ENCODE measurements at places on chromosomes 16 and 17.
A peak's percentile ranks its signal among the peaks of the same experiment; 100 is the strongest.

- DNase-seq, result no peak
These were observed 11.7 kb upstream of the SCNN1B start for GRCh38 chr16:23290189-23291062.

DNA sequence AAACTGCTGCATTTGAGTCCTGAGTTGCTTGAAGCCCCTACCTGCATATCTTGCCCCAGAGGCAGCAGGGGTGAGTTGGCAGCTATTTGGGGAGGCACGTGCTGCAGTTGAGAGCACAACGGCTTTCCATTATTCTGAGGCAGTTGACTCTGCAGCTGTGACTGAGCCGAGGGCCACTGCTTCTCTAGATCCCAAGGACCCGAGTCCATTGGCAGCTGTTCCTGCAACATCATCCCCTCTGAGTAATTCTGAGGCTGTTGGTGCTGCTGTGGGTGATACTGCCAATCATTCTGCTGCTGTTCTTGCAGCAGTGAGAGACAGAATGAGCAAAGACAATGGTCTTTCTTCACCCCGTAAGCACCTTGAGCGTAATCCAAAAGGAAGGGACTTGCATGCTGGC is 12.7 kb downstream of the TERF2IP start:
- no peak for DNase-seq

- no peak for DNase-seq
These were observed 6.8 kb downstream of the SLC6A2 start for GRCh38 chr16:55662644-55663031.

DNA sequence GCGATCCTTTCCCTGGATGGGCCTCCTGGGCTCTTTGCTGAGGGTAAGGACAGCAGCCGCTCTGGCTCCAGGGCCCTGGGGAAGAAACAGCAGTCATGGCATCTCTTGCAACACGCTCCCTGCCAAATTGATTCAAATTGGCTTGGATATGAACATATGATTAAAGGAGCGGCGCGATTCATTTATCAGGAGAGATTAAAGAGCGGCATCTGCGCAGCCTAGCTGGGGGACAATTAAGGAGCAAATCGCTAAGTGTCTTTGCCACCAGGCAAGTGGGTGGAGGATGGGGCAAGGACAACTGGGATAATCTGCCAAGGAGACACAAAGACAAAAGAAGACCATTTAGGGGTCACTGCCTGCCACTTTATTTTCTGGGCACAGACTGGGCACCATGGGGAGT is 27.8 kb downstream of the PIPOX start:
- no peak for DNase-seq

- peak; percentile 53 for DNase-seq
These were observed at the start of gene TBX21 for GRCh38 chr17:47733047-47733673. TBX21 (plus strand) TSS chr17:47733236; CDS start chr17:47733455, 219 bp downstream.

All from GM12864 (cell line).